ENCODE measurements at places on chromosomes 4 and X.

GRCh38 chrX:16826207-16826606 lies 39.9 kb downstream of the TXLNG start:
- DNase-seq, result no peak

DNA sequence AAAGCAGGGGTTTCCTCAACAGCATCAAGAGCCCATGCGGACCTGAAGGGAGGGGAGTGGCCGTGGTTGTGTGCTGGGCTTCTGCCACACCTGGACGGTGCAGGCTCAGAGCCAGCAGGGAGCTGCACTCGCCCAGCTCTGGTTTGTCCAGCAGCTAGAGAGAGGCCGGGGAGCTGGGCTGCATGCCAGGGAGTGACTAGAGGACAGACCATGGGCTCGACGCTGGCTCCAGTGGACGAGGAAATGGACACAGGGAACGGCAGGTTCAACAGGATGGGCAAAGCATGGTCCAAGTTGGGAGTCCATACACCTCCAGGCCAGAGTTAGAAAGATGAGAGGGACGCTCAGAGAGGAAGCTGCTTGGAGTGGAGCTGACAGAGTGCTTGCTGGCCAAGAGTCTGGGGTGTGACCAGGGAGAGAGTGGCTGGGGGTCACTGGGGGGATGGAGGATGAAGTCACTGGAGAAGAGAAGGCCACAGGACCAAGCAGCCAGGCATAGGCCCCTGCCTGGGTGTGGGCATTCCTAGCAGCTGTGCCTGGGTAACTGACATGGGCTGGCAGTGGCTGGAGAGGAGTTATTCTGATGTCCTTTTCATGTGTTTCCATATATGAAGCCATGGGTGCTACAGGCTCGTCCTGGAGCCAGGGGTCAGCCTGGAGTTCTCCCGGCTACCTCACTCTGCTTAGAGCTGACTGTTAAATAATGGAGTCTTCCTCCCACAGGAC lies 42.8 kb downstream of the HTT-AS start:
- DNase-seq, result no peak

DNA sequence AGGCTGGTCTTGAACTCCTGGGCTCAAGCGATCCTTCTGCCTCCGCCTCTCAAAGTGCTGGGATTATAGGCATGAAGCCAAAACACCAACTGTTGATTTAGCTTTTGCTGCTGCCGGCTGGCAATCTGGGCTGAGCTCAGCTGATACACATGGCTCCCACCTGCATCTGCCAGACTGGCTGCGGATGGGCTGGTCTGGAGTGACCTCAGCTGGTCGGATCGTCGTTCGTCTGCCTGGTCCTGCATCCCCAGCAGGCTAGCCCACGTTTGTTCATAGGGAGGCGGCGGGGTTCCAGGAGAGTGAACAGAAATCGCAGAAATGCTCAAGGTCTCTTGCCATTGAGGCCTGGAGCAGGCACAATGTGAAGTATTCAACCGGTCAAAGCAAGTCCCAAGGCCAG lies 74.4 kb upstream of the DDX3X start:
- DNase-seq, result no peak

GRCh38 chr4:8391972-8392371 lies 48.6 kb downstream of the ACOX3 start:
- no peak for DNase-seq

DNA sequence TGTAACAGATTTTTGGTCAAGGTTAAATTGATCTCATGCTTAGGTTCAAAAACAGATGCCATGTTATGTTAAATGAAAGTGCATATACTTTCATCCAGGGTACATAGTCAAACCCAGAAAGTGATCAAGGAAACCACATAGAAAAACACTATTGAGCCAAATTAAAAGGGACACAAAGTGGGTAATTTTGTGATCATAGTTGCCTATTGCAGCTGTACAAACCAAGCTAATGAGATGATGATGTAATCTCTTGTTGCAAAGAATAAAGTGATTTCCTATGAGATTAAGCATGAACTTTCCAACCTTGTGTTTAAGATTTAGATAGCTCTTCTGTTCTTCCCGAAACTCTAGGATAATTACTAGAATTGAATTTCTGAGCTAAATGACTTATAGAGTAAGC lies 20.2 kb upstream of the LIMCH1 start:
- no peak for DNase-seq

- DNase-seq, result no peak
Measured at GRCh38 chrX:136936183-136936549, 55.6 kb upstream of the RBMX start.

DNA sequence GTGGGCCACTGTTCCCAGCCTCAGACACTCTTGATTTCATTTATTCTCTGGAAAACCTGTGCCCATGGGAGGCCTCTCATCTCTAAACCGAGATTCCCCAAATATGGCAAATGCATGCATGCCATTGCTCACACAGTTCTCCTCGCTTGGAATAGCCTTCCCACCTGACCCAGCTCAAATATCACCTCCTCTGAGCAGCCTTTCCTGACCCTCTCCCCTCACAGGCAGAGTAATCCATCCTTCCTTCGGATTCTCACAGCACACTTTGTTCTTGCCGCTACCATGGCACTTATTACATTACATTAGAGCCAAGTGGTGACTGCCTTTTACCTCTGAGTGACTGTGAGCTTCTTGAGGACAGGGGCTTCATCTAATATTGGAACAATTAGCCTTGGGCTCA lies 209.5 kb downstream of the HS6ST2 start:
- no peak for DNase-seq

GRCh38 chr4:59855630-59856352 lies 1344.3 kb upstream of the ADGRL3 start:
- no peak for DNase-seq

DNA sequence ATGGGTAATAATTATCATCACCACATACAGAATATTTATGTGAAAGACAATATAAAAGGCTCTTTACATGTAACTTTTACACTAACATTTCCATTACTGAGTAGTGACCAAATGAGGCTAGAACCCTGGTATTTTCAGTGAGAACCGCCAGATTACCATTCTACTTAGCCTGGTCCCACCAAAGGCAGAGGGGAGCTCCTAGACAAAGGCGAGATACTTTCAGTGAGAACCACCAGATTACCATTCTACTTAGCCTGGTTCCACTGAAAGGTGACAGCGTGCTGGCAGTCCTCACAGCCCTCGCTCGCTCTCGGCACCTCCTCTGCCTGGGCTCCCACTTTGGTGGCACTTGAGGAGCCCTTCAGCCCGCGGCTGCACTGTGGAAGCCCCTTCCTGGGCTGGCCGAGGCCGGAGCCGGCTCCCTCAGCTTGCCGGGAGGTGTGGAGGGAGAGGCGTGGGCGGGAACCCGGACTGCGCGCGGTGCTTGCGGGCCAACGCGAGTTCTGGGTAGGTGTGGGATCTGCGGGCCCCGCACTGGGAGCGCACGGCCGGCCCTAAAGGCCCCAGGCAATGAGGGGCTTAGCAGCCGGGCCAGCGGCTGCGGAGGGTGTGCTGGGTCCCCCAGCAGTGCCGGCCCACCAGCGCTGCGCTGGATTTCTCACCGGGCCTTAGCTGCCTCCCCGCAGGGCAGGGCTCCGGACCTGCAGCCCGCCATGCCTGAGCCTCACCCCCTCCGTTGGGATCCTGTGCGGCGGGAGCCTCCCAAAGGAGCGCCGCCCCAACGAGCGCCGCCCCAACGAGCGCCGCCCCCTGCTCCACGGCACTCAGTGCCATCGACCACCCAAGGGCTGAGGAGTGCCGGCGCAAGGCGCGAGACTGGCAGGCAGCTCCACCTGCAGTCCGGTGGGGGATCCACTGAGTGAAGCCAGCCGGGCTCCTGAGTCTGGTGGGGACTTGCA lies 1276.1 kb downstream of the PCDH7 start:
- no peak for DNase-seq

- DNase-seq, result no peak
Measured at GRCh38 chr4:8656185-8656517, 63.6 kb downstream of the CPZ start.

DNA sequence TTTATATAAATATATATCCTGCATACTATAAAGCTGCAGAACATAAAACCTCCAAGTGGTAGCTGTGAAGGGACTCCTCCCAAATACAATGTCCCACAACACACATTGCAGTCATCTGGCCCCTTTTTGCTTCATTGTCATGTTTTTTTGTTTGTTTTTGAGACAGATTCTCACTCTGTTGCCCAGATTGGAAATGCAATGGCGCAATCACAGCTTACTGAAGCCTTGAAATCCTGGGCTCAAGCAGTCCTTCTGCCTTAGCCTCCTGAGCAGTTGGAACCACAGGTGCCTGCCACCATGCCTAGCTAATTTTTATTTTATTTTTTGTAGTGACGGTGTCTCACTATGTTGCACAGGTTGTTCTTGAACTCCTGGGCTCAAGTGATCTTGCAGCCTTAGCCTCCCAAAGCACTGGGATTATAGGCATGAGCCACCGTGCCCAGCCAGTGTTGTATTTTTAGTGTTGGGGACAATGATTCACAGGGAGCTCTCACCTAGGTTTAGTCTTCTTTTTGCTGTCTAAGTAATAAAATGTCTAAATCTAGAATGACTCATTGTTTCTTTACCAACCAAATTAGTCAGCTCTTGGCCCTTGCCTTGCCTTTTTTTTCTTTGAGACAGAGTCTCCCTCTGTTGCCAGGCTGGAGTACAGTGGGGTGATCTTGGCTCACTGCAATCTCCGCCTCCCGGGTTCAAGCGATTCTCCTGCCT lies 24.0 kb upstream of the XIAP start:
- DNase-seq, result no peak

DNA sequence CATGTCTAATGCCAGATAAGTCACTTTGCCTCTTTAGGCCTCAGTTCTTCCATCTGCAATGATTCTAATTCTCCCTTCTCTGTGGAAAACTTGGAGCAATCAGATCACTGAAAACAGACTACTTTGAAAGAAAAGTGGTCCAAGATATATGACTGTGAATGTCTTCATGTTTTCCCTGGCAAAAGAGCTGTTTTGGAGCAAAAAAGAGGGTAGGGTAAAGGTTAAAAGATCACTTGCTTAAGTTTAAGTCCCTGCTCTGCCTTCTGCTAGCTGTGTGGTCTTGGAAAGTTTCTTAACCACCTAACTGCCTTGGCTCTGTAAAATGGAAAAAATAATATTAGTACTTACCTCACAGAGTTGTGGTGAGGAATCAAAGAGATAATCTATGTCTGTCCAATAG lies 140.3 kb upstream of the PAK3 start:
- no peak for DNase-seq

DNA sequence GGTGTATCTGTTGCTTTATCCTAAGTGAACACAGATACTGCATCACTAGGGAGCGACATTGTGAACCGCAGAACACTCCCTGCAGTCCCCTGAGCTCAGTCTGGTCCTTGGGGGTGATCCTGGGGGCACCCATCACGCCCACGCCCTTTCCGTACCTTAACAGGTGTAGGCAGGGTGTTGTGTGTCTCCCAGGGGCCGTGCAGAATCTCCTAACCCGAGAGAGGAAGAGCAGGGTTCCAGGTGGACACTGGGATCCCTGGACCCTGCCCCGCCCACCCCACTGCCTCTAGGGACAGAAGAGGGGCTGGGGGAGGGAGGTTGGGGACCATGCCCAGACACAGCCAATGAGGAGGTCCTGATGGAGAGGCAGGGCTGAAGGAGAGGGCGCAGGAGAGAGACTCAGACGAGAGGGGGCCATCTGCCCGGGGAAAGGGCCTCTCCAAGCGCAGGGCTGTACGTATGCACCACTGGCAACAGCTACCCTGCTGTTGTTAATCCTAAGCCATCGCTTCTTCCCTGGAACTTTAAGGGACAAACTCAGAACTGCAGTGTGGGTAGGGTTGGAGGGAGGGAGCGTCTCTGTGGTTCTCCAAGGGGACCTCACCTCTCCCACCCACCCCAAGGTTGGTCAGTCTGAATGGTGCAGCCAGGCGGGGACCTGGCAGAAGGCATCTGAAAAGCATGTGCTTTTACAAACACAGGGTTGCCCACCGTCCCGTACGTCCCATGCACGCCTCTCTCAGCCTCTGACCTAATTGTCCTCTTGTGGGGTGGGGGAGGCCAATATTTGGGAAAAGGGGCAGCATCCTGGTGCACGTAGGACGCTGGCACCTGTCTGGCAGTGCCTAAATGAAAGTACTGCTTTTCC lies 2.5 kb downstream of the P2RY8 start:
- DNase-seq, result peak; percentile 23

DNA sequence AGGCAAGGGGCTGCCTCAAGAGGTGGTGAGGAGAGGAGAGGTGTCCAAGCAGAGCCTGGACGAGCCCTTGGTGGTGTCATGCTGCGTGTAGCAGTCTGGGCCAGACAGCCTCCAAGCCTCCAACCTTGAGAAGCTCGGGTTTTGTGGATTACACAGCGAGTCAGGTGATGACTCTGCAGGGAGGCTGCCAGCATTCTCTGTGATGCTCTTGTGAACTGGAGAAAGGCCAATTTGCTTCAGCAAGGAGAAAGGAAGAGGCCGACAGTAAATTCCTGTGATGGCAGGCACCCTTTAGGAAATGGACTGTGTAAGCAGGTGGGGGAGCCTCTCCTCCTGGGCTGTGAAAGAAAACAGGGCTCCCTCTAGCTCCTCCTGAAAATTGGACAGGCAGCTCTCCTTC lies 36.0 kb upstream of the CD99L2 start:
- no peak for DNase-seq

DNA sequence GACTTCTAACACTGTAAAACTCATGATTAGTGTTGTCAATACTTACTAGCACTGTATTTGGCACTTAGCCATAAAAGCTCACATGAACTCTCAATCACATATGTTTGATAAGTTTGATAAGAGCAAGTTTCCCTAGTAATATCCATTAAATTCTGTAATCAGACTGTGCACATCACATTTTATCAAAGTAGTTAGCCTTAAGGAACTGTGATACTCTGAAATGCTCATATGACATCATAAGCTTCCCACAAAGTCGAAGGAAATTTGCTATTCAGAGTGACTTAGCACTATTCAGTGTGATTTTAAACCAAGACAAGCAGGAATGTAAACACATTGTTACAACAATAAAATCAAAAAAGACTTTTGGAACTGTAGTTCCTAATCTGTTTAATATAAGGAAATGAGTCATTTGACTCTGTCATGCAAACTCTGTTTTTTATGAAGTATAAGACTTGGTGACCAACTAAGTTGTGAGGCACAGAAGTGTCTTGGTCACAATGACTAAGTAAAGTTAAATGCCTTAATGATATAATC lies 6.7 kb downstream of the SLC7A11 start:
- no peak for DNase-seq

GRCh38 chr4:138573246-138573645 lies 331.1 kb upstream of the SLC7A11 start:
- no peak for DNase-seq

DNA sequence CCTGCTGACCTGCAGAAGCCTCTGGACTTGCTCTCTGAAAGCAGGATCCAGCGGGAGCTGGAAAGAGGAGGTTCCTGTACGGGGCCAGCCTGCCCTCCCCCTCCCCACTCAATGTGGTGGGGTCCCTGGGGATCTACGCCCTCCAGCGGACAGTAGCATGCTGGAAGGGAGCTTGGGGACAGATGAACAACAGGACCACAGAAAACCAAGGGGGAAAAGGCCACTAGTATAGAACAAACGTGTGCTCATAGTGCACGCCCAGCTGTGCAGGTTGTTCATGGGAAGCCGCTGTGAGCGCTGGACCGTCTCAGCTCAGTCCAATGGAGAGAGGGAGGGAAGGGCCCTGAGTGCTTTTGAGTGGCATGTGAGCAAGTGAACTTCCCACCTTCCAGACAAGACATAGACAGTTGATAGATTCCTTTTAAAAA lies 15.8 kb downstream of the HMX1 start:
- DNase-seq, result no peak
